ENCODE measurements at places on chromosomes 4 and X.

DNA sequence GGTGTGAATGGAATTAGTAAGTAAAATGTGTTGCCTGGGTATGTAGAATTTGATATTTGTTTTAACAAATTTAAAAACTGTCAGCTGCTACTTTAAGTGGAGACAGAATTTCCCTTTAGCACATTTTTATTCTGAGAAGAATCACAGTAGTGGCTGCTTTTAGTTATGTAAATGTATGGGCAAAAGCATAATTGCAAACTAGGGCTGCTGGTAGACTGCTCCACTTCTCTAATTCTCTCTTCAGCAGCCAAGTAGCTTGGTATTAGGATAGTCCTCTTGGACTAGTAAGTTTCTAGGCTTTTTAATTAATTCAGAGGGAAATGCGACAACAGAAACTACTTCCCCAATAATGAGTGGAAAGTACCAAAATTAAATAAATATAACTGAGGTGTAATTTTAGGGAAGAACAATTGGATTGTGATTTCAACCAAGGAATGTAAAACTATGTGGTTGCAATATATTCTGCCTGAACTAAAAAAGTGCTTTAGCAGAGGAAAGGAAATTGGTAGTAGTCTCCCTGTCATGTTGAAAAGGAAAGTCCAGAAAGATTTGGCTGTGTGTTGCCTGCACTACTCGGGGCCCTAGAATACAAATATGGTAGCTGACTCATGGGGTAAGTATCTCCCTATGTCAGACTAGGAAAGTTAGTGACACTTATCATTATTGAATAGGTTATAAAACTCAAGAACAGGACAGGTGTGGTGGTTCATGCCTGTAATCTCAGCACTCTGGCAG, 9.2 kb upstream of the EIF4E start:
- no peak for DNase-seq

DNA sequence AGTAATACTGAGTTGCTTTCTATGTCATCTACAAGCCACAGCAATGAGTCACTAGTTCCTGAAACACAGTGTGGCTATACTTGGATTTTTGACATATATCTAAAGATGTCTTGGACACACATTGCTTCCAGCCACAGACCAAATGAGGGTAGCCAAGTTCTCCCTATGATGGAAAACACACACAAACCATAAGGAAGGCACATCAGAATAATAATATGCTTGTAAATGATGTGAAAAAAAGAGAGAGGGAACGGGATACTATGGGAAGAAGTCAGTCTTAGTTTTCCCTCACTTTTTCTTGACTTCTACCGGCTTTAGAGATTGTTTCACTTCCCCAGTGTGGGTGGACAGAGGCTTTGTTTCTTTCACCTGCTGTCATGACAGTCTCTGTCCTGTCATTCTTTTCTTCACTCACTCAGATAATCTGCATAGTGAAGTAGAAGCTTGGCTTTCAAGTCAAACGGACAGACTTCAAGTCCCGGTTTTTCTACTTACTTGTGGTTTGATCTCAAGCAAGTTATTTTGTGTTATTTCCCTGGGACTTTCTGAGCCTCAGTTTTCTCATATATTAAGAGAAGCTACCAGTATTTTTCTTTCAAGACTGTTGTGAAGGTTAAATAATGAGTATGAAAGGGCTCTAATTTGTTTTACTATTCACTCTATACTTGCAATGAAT, 34.7 kb downstream of the P2RY10 start:
- no peak for DNase-seq

DNA sequence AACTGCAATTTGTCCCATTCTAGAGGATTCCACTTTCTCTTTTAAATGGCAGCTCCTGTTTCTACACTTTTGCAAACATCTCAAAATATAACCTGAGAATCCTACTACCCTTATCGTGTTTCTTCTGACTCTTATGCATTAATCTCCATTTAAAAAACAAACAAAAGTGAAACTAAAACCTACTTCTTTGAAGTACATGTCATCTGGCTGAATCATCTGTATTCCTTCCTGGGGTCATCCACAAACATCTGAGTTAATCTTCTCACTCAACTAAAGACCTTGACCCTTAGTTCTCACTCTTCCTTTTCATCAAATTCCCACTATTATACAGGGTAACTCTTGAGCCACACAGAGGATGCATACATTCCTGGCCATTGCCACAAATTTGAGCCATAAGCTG, 584.8 kb downstream of the PPARGC1A start:
- DNase-seq, result no peak

DNA sequence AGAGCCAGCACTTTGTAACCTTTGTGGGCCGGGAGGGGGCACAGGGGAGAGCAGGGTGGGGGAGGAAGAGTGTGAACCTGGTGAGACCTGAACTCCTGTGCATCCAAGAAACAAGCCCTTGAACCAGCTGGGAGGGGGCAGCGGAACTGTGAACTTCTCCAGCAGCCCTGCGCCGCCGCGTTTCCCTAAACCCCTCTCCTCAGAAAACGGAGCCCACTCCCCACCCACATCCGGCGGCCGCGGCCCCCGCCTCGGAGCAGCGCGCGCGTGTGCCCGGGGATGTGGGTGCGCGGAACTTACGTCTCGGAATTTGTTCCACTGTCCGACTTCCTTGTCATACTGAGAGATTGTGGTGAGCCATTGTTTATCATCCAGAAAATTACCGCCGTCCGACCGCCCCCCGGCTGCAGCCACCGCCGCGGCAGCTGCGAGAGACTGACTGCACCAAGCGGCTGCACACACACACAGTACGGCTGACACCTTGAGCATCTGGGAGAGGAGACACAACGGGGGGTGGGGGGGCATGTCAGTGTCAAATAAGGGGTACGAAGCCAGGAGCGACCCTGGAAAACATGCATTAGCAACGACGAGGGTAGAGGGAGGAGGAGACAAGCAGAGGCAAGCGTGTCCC, 494 bp downstream of the SPOCK3 start:
- DNase-seq, result no peak

GRCh38 chr4:35925806-35926205, 318.5 kb downstream of the ARAP2 start:
- DNase-seq, result no peak

GRCh38 chrX:45134315-45134731, 66.4 kb downstream of the DIPK2B start:
- no peak for DNase-seq

- DNase-seq, result no peak
Measured at GRCh38 chr4:2489081-2489805, 20.3 kb downstream of the RNF4 start.
